ENCODE measurements at places on chromosomes 7 and 10. TPM values are rescaled to one million over a fixed set of nuclear protein-coding genes. Genes with fewer than 3 reads are reported as not detected.

DNA sequence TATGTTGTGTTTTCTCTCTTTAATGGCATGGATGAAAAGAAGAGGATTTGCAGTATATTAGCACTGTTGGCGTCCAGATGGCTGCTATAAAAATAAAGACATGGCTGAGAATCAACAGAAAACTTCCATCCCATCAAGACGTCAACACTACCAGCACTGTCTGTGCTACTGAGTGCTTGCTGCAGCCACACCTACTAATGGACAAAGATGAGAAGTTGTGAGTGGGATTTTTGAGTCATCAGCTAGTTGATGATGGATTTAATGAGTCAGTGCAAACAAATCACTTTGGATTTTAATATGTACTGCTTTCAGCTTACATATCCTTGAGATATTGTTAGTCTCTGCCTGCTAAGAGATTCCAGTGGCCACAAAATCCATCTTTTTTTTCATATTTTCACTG, 631.0 kb upstream of the ANKRD30A start:
- no peak for DNase-seq

DNA sequence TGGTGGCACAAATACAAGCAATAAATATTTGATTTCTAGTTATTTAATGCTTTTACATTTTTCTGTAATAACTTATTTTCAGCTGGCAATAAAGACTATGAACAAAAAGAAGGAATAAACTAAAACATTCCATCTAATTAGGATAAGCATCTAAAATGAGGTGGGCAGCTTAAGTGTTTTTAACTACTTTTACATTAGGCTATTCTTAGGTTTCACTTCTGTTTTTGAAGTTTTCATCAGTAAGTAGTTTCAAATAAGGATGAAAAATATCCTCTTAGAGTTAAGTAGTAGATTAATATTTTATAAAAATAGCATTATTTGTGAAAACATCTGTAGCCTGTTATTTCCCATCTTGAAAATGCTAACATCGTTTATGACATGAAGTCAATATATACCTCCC, 15.9 kb downstream of the NT5C2 start:
- no peak for DNase-seq

DNA sequence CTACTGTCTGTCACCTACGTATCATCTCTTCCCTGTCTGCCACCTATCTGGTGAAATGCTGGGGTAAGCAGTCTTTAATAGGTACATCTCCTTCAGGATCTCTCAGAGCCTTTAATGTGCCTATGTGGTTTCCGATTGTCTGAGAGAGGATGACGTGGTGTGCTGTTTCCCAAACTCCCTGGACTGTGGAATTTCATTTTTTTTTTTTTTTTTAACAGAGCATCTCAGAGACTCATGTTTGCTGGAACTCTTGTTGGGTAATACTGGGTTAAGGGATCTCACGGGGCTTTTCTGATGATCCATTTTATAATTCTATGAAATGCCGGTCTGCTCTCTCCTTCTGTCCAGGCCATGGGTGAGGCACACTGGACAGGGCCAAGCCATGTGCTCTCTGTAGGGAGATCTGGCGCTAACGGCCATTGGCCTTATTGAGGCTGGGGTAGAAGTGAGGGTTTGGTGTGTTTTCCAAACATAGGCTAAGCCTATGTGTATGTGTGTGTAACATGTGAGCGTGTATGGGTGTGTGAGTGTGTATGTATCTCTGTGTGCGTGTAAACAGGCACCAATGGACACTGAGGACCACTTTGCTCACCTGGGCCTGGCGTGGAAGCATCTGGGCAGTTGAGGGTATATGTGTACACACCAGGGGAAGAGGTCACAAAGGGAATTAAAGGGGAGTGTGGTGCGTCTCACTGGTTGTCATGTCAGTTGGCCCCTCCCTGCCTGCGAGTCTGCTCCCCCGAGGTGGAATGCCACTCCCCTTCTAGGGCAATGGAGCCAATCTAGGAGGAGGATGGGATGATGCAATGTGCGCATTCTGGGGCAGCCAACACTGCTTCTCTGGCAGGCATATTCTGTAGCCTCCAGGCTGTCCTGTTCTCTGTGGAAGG, 7.8 kb downstream of the ADRA2A start:
- no peak for DNase-seq

DNA sequence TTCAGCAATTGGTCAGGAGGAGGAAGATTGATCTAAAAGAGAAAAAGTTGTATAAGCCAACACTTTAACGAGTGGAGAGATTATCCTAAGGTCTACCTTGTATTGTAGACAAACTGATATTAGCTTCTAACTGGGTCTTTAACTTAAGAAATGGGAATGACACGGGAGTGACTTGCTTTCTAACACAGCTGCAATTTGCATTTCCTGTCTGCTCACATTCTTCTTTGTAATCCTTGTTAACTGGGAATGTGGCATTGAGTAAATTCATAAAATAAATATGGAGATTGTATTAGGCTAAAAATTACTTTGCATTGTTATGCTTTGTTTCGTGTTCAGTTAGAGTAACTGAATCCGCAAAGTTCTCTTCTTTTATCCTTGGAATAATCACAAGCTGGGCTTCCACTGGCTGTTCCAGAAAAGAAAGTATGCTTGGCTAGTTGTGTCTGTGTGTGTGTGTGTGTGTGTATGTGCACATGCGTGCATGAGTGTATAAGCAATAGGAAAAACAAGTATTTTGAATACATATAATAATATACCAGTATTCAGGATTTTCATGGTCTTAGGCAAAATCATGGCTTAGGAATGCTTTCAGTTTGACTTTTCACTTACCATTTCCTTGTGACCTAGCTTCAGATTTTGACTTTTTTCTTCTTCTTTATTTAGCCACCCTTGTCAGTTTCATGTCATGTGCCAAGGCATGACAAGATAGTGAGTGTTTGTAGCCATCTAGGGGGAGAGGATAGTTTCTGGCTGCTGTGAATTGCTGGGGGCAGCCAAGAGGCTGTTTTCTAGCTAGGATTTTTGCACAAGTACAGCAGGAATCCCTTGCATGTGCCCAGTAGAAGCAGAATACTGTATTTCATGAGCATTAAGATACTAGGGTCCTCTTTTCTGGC, 54.5 kb upstream of the FZD8 start:
- DNase-seq = no peak

- peak; percentile 6 for DNase-seq
These were observed 63.7 kb downstream of the TRUB1 start for GRCh38 chr10:115001506-115002381.

DNA sequence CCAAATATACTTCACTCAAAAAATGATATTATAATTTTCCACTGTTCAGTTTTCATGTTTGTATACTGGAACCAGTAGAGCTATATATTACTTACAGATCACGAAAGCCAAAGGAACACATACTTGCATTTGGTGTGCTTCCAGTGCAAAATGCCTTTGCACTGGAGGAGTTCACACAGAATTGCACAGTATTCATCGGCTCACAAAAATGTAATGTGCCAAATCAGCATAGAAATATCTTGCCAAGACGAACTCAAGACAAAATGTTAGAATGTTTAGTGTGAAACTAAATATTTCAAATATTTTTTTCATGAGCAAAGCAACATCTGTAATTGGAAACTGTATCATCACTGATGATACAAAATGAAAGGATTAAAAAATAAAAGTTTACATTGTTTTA, 646.2 kb upstream of the SEMA3D start:
- DNase-seq = no peak

GRCh38 chr10:51445588-51445987, 253.8 kb downstream of the CSTF2T start:
- DNase-seq = no peak

DNA sequence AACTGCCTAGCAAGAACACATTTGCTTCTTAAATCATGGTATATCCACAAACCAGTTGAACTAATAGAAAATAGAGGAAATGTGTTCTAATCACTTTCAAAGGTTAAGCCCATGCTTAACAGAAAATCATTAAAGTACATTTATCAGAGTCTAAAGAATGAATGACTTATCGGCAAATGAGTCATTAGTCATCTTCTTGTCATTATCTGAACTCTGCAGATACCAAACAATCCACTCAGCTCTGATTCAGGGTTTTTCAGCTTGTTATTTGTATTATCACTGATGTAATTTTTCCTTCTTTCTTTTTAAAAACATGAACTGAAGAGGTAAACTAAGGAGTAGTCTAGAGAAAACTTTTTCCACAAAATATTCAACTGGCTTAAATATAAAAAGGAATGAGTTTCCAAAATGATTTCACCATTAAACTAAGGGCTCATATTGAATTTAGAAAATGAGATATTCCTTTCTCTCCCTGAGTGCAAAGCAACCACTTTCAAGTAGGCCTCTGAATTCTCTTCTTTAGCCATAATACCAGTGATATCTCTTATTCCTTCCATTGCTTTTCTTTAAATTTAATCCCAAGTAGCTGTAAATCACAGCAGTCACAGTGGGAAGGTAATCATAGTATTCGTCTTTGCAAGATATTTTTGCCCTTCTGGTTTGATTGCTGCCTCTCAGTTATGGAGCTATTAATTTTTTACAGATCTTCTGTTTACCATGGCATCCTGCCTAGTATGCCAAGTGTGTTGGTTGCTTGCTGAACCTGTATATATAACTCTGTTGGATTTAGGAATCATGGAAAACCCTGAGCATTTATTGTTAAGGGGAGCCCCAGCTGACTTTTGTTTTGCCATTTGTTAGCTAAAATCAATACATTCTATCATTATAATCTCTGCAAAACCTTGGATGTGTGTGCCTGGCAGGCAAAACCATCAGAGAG, 125.1 kb downstream of the THSD7A start:
- DNase-seq = no peak

AOAH gene
- polyA plus RNA-seq = 1.1 TPM

DNA sequence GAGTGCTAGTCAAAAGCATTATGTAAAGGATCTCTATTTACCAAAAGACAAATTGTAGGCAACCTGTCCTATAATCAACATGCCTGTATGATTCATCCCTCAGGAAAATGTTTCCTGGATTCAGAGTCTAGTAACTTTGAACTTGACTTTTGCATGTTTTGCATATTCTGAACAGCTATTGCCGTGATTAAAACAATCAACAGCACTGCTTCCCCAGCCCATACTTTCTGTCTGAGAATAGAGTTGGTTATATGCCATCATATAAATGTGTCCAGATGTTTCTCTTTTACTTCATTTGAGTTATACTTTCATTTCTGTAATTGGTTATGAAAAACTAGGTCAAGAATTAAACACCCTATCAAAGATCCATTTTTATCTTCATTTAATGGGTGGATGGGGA, 83.5 kb downstream of the ZMYND11 start:
- no peak for DNase-seq

ZNF727 gene
- polyA plus RNA-seq = 0.29 TPM

GRCh38 chr7:104034679-104035078, 45.2 kb upstream of the RELN start:
- DNase-seq = no peak

- DNase-seq = no peak
These were observed 89.1 kb downstream of the CNOT4 start for GRCh38 chr7:135420786-135421185.

DNA sequence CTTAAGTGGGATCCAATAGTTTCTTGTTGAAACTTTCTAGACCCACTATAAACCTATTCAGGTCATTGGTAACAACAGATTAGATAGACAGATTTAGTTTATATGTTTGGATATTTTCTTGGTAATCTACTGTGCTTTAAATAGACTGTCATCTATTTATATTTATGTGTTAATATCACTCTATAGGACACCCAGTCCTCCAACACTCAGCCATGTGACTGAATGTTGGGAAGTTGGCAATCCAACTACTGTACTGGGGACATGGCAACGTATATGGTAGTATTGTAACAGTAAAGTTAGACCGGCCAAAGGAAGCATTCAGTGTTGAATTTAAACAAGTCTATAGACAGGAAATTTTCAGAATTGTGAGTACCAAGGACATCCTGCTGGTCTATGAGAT, 42.6 kb upstream of the HECTD2 start:
- DNase-seq = no peak

DNA sequence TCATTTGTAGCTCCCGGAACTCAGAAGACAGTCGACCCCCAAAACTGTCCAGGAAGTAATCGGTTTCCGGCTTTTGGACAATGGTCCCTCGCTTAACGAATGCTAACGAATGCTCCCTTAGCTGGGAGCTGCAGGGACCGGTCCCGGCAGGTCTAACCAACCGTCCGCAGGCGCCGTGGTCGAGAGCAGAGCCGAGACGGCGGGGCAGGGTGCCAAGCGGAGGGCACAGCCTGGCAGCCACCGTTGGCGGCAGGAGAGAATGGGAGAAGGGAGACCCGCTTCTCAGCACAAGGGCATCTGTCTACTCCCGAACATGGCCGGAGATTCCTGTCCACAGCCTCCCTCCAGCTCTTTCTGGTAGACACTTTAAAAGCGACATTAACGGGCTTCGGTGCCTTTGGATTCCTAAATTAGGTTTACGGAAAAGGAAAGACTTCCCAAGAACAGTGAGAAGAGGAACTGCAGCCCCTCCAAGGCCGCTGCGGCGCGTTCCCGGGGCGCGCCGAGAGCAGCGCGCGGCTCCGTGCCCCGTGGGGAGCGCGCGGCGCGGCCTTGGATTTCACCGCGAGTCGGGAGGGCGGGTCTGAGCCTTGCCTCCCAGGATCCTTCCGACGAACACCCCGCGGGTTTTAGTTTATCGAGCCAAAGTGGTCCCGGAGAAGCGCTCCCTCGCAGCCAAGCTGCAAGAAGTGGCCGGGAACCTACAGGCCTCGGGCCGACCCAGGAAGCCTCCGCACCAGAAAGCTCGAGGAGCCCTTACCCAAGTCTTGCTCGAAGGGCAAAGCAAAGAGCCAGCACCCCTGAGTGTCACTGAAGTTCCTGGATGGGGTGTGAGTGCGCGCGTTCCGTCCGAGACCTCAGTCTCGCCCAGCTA, 3.6 kb upstream of the TBX20 start:
- DNase-seq = peak; percentile 59

DNA sequence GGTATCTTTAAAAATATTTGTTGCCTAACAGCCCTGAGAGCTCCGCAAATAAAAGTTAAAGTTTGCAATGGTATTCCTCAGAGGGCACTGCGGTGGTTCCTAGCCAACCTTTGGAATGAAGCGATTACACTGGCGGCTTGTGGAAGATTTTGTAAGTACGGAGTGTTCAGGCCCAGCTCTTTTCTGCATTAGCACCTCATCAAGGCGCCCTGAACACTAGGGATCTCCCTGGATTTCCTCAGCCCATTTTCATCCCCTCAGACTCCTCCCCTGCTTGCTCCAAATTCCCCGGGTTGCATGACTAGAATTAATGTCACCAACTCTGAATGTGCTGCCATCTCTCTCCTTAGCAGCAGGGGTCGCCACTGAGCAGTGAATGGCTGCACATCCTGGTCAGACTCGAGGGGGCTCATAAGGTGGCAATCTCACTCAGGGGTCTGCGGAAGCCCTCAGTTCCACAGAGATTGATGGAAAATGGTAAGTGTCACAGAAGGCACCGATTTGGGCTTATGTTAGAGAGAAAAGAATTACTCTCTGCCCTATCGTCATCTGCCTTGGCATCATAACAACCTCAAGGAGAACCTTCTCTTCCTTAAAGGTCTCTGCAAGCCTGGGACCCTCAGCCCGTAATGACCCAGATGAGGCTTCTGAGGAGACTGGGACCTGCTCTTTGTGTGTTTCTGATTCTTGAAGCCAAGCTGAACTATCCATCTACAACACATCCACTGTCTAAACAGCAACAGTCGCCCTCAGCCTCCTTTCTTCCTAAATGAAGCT, 262.8 kb upstream of the AOAH start:
- peak; percentile 48 for DNase-seq

GRCh38 chr10:70355051-70356021, 27.1 kb downstream of the LRRC20 start:
- DNase-seq = no peak

Measured in heart right ventricle (tissue), 16 donors.